ENCODE measurements at places on chromosomes 16 and 17. TPM values are rescaled to one million over a fixed set of nuclear protein-coding genes. Genes with fewer than 3 reads are reported as not detected.

DNA sequence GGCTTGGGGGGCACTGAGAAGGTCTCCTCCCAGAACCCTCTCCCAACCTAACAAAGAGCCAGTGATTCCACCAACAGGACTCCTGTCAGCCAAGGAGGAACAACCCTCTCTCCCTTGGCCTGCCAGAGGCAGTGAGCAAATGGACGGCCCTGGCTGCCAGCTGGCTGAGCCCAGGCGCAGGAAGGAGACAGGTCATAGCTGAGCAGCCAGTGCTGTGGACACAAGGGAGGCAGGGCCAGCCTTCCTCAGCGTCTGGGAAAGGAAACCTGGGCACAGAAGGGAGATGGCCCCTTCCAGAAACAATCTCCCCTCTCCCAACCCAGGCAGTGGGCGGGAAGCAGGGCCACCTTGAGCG is 2.1 kb downstream of the MPO start:
- DNase-seq, result no peak

- DNase-seq, result no peak
Measured at GRCh38 chr17:34434052-34434451, 71.0 kb upstream of the CCL1 start.

Gene CD2BP2
- 20.0 TPM for total RNA-seq

Gene UTS2R
- not detected for total RNA-seq

DNA sequence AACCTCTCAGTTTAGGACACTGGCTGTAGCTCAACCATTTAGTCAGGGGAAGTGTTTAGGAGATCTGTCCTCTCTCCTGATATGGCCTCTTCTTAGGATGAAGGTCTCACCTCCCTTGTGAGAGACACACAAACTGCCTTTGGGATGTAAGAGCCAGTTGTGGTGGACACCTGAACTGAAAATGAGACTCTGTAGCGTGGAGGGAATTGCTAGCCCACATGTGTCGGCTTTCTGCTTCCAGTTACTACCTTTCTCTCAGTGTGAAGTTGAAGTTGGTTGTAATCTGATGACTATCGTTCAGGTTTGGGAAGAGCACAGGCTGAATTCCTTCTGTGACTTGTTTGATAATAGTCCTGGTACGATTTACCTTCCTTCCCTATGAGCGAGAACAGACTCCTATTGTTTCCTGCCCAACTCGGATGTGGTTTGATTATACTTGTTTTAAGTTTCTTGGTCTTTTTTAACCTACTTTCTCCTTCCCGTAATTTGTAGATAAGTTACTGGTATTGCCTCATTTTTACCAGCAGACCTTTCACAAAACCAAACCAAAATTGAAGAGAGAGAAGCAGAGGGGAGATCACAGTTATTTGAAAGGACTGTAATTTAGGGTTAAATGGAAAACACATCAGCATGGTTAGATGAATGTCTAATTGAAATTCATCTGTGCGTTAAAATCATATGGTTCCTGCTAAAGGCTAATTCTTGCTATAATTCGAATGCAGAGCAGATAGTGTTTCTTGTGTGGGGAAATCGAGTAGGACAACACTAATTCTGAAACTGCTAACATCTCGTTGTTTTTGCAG is 43.2 kb downstream of the CLEC16A start:
- no peak for DNase-seq

Measured in urinary bladder (tissue), 4 donors.